ENCODE measurements at places on chromosomes 11 and 22.
A peak's percentile ranks its signal among the peaks of the same experiment; 100 is the strongest.

- no peak for DNase-seq
Observed at GRCh38 chr11:3130269-3131071, 34.6 kb downstream of the OSBPL5 start.

GRCh38 chr11:63770763-63771162 is 2.2 kb upstream of the ZFTA start:
- DNase-seq, result no peak

DNA sequence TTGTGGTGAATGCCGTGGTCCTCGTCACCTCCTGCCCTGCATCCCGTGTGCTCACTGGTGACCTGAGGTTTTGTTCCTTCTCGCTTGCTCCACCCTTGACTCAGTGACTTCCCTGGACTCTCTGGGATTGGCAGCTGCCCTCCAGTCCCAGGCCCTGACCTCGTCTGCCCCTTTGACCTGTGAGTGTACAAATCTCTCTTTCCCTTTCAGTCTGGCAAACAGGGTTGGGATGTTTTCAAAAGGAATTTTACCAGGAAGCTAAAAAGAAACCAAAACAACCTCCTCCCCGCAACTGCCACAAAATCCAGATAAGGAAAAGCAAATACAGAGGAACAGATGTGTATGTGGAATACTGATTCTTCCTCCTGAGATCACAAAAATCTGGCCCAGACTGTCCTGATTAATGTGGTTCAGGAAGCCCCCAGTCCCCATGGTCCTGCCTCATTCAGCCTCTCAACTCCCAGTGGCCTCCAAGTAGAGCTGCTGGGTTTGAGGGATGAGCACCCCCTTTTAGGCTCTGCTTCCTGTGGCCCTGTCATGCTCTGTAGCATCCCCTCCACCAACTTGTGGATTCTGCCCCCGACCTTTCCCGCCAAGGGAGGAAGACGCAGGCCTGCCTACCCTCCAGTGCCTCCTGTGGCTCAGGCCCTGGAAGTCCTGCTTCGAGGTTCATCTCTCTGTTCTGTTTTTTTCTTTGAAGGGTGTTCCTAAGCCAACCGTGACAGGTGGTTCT is 15.2 kb downstream of the ROBO4 start:
- no peak for DNase-seq

GRCh38 chr11:82738091-82738490 is 4.4 kb upstream of the FAM181B start:
- no peak for DNase-seq

- DNase-seq, result no peak
Observed at GRCh38 chr11:20966489-20966888, 297.1 kb downstream of the NELL1 start.

- DNase-seq, result no peak
Observed at GRCh38 chr11:72783144-72783905, 10.5 kb downstream of the STARD10 start.

DNA sequence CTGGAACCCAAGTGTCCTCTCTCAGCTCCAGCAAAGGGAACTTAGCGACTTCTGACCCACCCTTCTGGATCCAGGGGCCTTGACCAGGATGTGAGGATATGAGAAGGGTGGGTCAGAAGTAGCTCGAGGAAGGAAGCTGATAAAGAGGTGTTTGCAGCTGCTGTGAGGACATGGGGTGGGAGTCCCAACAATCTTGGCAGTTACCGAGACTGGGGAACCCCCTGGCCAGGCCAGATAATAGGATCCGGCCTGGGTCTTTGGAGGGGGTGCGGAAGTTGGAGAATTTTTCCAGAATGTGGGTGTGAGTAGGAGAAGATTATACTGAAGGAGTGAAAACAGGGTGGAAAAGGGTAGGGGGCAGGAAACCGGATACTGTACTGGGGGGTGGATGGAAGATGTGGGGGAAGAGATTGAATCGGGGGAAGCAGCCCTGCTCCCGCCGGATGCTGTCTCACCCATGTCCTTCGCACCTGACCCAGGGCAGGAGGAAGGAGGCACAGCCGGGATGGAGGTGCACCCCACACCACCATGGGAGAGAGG is 2.8 kb upstream of the MCAM start:
- DNase-seq, result no peak

GRCh38 chr11:114008331-114008730 is 33.4 kb downstream of the HTR3A start:
- DNase-seq, result no peak

DNA sequence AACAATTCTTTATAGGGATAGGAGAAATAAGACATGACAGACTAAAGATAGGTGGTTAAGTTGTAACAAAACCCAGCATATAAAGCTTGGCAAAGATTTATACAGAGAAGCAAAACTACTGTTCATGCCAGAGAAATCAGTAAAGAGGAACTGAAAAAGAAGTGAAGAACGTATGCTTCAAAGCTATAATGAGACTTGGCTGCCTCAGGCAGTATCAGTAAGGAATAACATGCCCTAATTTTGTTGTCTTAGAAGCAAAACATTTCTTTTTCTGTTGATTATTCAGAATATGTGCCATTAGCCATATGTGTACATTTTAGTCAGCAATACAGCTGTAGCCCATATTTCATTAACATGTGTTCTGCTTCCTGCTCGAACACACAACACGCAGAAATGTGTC is 403.2 kb downstream of the NELL1 start:
- peak; percentile 5 for DNase-seq

Data from GM10248 (cell line).